ENCODE measurements at places on chromosomes 16 and 17. TPM values are rescaled to one million over a fixed set of nuclear protein-coding genes. Genes with fewer than 3 reads are reported as not detected.

DNA sequence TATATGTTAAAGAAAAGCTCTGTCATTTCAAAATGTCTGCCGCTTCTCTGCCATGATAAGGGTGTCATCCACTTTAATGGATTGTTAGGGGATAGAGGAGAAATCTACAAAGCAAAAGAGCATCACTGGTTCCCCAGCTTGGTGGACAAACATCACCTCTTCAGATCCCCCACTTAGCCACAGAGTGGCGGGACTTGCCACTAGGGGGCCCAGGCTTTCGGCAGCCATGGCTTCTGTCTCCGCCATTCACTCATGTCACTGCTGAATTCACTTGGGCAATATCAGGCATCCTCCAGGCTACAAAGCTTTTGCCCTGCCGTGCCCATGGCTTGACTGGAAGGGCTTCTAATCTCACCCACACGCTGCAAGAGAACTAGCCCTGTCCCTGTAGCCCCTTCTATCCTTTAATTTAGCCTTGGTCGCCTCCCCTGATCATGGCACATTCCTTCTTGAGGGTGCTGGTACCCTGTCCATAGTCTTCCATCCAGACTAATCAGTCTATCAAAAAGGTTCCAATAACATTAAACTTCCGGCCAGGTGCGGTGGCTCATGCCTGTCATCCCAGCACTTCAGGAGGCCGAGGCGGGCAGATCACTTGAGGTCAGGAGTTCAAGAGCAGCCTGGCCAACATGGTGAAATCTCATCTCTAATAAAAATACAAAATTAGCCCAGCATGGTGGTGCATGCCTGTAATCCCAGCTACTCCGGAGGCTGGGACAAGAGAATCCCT, 34.7 kb downstream of the SBK1 start:
- no peaks in the 10 kb centered on the region for H3K27me3 ChIP-seq
- H3K27ac ChIP-seq, result no peak overlapping the region
- no peaks in the 10 kb centered on the region for H3K36me3 ChIP-seq
- H3K4me1 ChIP-seq, result no peaks in the 10 kb centered on the region

GRCh38 chr17:45251931-45252330, 10.0 kb downstream of the SPATA32 start:
- DNase-seq, result no peak
- peaks cover 33% of the 10 kb centered on the region for H3K36me3 ChIP-seq
- no peak overlapping the region for H3K4me3 ChIP-seq
- H3K27me3 ChIP-seq, result no peaks in the 10 kb centered on the region

DNA sequence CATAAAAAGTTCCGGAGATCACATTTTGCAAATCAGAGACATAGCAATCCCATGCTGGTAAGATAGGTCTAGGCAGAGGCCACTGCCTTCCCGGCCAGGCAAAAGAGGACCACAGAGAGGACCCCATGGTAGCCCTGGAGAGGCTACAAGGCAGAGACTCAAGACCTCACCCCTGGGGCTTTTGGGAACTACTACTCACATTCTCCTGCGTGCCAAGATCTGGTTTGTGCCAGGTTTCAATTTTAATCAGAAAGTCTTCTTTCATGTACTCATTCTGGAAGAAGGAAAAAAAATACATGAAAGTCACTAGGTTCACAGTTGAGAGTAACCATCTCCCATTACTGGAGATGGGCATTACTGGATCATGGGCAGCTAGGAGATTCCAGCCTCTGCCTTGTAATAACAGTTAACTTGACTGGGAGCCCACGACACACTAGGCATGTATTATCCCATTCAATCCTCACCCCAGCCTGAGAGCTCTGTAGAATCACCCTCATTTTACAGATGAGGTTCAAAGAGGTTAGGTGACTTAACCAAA, 21.2 kb downstream of the PITPNA start:
- no peak overlapping the region for H3K27ac ChIP-seq
- no peaks in the 10 kb centered on the region for H3K27me3 ChIP-seq
- H3K4me1 ChIP-seq, result no peaks in the 10 kb centered on the region

GRCh38 chr17:45129940-45130680, 2.2 kb downstream of the PLCD3 start:
- no peak for DNase-seq
- H3K27me3 ChIP-seq, result peaks cover 8% of the 10 kb centered on the region
- no peak overlapping the region for H3K27ac ChIP-seq

DNA sequence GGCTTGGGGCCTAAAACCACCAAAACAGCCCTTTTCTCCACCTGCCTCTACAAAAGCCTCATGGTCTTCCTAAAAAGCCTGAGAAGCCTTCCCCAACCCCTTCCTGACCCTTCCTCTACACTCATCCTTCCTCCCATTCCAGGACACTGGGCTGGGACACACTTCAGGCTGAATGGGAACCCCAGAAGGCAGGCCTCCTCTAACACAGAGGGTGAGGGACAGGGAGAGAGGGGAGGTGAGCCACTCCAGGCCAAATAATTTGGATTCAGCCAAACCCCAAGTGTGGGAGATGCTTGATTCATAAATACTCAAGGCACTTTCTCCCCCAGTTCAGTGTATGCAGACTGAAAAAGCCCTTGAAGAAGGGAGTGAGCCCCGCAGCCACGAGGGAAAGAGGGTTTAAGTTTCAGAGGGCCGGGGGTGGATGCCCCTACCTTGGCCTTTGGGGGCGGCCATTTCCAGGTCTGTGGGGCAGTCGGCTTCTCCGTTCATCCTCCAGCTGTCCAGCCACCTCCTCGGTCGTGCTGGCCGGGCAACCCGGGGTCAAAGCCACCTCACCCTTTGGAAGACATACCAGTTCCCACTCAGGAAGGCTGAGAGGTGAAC, 1.6 kb downstream of the UBTF start:
- H3K4me3 ChIP-seq, result peak overlapping the region; percentile 90
- peak overlapping the region; percentile 68 for H3K27ac ChIP-seq
- peaks cover 36% of the 10 kb centered on the region for H3K4me1 ChIP-seq

DNA sequence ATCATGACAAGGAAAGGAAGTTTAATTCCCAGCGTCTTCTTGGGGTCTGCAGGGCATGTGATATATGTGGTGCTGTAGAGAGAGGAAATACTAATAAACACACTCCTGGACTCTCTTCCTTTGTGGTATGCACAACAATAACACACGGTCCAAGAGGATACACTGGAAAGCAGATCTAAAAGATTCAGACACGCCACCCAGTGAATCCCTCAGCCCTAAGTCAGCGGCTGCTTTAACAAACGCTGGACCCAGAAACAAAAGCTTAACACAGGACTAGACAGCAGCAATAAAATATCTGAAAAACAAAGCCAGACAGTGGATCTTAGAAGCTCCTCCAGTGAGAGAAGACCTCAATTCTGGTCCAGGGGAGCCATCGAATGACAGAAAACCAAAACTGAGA, 13.1 kb downstream of the CFAP20 start:
- DNase-seq, result no peak
- no peaks in the 10 kb centered on the region for H3K27me3 ChIP-seq
- H3K4me3 ChIP-seq, result no peak overlapping the region
- H3K27ac ChIP-seq, result no peak overlapping the region
- no peaks in the 10 kb centered on the region for H3K4me1 ChIP-seq
- H3K36me3 ChIP-seq, result peaks cover 49% of the 10 kb centered on the region

- peaks cover 25% of the 10 kb centered on the region for H3K36me3 ChIP-seq
- peaks cover 37% of the 10 kb centered on the region for H3K4me1 ChIP-seq
- no peak overlapping the region for H3K4me3 ChIP-seq
- H3K27ac ChIP-seq, result peak overlapping the region; percentile 83
Observed at GRCh38 chr16:88651989-88652761, 1.3 kb upstream of the CYBA start.

Gene TSPAN10
- polyA plus RNA-seq, result not detected

Gene ZG16B
- polyA plus RNA-seq, result 6.8 TPM
